ENCODE measurements at places on chromosomes 2 and 18.
A peak's percentile ranks its signal among the peaks of the same experiment; 100 is the strongest.

DNA sequence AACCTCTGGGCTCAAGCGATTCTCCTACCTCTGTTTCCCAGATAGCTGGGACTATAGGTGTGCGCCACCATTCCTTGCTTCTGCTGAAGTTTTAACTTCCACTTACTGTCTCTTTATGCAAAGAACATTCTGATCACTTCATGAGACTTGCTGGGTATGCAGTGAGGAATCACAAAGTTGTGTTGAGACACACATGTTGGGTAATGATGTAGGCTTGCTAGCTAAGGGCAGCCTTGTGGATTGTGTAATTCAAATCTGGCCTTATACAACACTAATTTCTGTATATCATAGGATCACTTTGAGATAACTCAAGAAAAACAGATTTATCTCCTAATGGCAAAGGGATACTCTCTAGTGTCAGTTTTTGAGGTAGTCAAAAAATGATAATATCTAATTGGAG, 24.2 kb downstream of the XRCC5 start:
- peaks cover 88% of the 10 kb centered on the region for H3K36me3 ChIP-seq
- no peak for DNase-seq
- H3K27ac ChIP-seq: no peak overlapping the region
- no peaks in the 10 kb centered on the region for H3K4me1 ChIP-seq
- no peaks in the 10 kb centered on the region for H3K27me3 ChIP-seq

GRCh38 chr2:231469583-231469950, 5.3 kb upstream of the NCL start:
- H3K4me3 ChIP-seq: no peak overlapping the region
- no peak overlapping the region for H3K27ac ChIP-seq
- no peak for DNase-seq

- H3K27ac ChIP-seq: no peak within 1 kb of the TSS
- H3K27me3 ChIP-seq: peaks cover 6% of the 10 kb centered on the region
- H3K4me3 ChIP-seq: peak within 1 kb of the TSS; percentile 22
- H3K4me1 ChIP-seq: peaks cover 15% of the 10 kb centered on the region
Measured at GRCh38 chr2:219309278-219309677, at the start of gene PTPRN. Gene PTPRN, minus strand, starts transcription at chr2:219309401. Its CDS starts 69 bp downstream, at chr2:219309332.

DNA sequence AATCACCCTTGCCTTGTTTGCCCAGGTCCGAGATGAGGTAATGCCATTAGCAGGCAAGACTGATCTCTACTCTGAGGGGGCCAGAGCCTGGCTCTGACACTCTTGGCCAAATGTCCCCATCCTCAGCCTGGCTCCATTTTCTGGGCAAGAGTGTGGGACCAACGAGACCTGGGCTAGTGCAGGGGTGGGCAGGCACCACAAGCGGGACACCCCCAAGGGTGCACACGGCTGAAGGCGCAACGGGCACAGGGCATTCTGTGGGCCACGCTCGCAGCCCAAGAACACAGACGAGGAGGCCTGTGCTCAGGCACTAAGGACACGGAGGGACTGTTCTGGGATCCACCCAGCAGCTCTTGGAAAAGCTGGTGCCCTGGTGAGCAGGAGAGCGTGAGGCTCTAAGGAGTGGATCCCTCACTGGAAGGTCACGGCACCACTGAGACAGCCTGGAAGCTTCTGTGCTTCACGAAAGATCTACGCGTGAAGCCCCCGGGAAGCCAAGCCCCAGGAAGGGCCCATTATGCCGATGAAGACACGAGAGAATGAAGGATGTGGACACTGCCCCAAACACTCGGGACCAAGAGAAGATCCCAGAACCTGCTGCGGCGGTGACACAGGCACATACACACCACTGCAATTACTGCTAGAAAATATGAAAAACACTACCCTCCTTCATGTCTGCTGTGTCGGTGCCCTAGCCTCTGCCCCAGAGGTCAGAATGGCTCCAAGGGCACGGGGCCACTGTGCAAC, 138.2 kb downstream of the HDAC4 start:
- no peak for DNase-seq
- peaks cover 38% of the 10 kb centered on the region for H3K4me1 ChIP-seq
- H3K36me3 ChIP-seq: no peaks in the 10 kb centered on the region
- no peaks in the 10 kb centered on the region for H3K27me3 ChIP-seq
- H3K27ac ChIP-seq: no peak overlapping the region

DNA sequence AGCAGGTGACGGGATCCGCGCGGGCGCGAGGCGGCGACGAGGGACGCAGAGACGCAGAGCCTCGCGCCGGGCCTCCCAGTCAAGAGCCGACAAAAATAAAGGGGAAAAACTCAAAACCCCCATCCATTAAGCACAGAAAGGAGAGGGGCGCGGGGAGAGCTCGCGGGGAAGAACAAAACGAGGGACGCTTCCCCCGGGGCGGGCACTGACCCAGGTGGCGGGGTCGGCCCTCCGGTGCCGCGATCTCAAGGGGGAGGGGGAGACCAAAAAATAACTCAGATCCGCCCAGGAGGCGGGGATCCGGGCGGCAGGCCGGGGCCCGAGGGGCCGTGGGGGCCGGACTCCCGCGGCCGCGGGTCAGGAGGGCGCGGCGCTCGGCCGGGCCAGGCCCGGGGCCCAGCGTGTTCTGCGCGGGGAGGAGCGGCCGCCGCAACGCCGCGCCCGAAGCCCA, 597 bp downstream of the RNF103 start:
- H3K27me3 ChIP-seq: no peaks in the 10 kb centered on the region
- H3K4me1 ChIP-seq: peaks cover 4% of the 10 kb centered on the region
- peak overlapping the region; percentile 85 for H3K27ac ChIP-seq
- peak; percentile 76 for DNase-seq
- H3K36me3 ChIP-seq: peaks cover 9% of the 10 kb centered on the region

GRCh38 chr2:196988639-196989038, 62.1 kb upstream of the PGAP1 start:
- no peak for DNase-seq
- H3K4me1 ChIP-seq: no peaks in the 10 kb centered on the region
- no peaks in the 10 kb centered on the region for H3K27me3 ChIP-seq
- H3K4me3 ChIP-seq: no peak overlapping the region

GRCh38 chr2:32277363-32277673, 386 bp upstream of the YIPF4 start:
- peaks cover 10% of the 10 kb centered on the region for H3K36me3 ChIP-seq
- peak overlapping the region; percentile 98 for H3K4me3 ChIP-seq
- H3K4me1 ChIP-seq: peaks cover 14% of the 10 kb centered on the region
- H3K27ac ChIP-seq: peak overlapping the region; percentile 87
- DNase-seq: no peak
- no peaks in the 10 kb centered on the region for H3K27me3 ChIP-seq

DNA sequence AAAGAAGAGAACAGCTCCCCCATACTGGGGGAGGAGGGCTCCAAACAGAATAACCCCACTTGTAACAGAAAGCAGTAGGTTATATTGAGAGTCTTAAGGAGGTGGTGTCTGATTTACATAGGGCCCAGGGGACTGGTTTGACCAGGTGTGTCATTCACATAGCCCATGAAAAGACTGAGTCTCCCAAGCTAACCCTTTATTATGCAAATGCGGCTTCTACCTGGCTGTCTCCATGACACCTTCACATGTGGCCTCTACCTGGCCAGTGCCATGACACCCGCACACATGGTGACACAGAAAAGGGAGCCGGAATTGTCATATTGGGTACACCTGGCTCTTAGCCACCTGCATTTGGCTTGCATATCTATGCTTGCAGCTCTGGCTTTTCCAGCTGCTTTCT, 1057.2 kb upstream of the PIK3C3 start:
- H3K27me3 ChIP-seq: no peaks in the 10 kb centered on the region
- H3K27ac ChIP-seq: no peak overlapping the region
- no peak for DNase-seq

DNA sequence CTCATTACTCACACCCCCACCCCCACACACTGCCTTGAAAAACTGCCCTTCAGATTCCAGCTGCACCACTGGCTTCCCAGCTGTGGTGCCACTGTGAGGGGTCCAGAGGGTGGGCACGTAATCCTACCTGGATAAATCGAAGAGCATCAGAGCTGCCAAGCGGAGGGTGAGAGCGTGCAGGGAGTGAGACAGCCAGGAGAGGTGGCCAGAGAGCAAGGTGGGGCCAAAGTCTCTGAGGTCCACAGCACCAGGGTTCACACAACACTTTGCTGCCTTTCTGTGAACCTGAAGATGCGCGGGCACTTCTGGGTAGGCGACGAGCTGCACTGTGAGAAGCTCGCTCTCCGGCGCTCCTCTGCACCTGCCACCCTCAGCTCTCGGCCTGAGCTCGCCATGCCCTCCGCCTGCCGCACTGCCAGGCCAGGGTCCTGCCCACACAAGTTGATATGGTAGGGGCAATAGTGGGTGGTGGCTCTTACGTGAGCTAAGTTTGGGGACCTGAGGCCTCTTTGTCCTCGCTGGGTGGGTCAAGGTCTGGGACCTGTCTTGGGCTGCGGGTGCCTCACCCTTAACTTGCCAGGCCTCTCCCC, 83.9 kb downstream of the MARCO start:
- H3K4me1 ChIP-seq: no peaks in the 10 kb centered on the region
- no peak for DNase-seq
- no peak overlapping the region for H3K4me3 ChIP-seq
- H3K36me3 ChIP-seq: no peaks in the 10 kb centered on the region
- no peaks in the 10 kb centered on the region for H3K27me3 ChIP-seq

GRCh38 chr2:234708091-234708683, 211.3 kb upstream of the ARL4C start:
- DNase-seq: no peak
- H3K4me3 ChIP-seq: no peak overlapping the region
- no peak overlapping the region for H3K27ac ChIP-seq
- H3K36me3 ChIP-seq: no peaks in the 10 kb centered on the region
- no peaks in the 10 kb centered on the region for H3K4me1 ChIP-seq

DNA sequence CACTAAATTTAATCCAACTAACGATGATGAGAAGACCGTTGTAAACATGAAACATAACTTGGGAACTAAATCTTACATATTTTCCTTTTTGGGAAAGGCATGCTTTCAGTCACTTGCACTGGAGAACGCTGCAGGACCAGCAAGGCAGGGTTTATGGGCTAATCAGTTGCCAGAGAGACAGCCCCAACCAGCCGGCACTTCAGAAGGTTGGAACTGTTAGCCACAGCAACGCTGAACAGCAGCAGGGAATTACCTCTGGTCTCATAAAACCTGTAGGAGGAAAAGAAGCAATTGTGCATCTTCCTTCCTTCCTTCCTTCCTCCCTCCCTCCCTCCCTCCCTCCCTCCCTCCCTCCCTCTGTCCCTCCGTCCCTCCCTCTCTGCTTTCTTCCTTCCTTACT, 33.9 kb upstream of the SIX2 start:
- no peak overlapping the region for H3K27ac ChIP-seq
- H3K4me3 ChIP-seq: no peak overlapping the region
- H3K36me3 ChIP-seq: no peaks in the 10 kb centered on the region
- H3K27me3 ChIP-seq: no peaks in the 10 kb centered on the region

Measured in K562 (cell line).